ENCODE measurements at places on chromosomes 7 and 10.

GRCh38 chr7:137957887-137958286 lies 44.0 kb downstream of the CREB3L2 start:
- peak; percentile 57 for DNase-seq

DNA sequence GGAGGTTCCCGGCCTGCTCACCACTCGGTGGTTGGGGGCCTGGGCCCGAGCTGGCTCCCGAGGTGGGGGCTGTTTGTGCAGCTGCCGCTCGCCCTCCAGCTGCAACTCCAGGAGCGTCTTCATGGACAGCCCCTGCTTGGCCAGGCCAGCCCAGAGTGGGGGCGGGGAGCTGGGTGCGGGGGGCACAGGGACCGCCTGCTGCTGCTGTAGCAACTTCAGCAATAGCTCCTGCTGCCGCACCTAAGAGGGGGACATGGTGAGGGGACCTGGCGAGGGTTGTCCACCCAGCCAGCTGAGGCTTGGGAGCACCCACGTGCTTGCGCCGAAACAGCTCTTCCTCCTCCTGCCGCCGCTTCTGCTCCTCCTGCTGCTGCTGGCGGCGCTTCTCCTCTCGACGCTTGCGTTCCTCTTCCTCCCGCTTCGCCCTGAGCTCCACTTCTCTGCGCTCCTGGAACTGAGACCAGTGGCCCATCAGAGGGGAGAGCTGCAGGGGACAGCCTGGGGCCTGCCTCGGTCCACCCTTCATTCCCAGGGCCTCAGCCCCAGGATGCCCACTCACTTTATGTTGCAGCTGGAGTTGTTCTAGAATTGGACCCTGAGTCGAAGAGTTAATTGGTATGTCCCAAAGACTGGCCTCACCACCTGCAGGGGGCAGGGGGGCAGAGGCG lies 9.6 kb downstream of the GNB2 start:
- no peak for DNase-seq

GRCh38 chr10:124999433-125000365 lies 57.8 kb downstream of the ZRANB1 start:
- peak; percentile 54 for DNase-seq

GRCh38 chr10:131852823-131853609 lies 47.8 kb upstream of the PPP2R2D start:
- no peak for DNase-seq

- no peak for DNase-seq
These were observed 8.9 kb downstream of the FLNC start for GRCh38 chr7:128838981-128839731.

DNA sequence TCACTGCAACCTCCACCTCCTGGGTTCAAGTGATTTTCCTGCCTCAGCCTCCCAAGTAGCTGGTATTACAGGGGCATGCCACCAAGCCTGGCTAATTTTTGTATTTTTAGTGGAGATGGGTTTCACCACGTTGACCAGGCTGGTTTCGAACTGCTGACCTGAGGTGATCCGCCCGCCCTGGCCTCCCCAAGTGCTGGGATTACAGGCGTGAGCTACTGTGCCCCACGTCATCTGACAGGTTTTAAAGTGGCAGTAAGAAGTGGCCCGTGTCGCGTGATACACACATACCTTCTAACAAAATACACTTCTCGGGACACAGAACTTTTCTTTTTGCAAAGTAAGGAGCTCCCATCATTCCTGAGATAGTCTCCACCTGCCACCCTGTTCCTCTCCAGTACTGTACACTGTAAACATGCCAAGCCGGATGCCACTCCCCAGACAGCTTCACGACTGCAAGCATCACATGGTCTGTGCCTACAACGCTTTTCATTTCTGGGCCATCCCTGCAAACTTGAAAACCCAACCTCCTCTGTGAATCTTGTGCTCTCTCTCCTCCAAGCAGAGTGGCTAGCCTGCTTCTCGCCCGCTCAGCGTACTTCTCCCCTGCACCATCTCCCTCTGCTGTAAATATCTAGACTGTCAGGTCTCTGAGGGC lies 256.3 kb upstream of the KLF14 start:
- no peak for DNase-seq

GRCh38 chr10:50919010-50919409 lies 33.6 kb upstream of the A1CF start:
- peak; percentile 5 for DNase-seq

DNA sequence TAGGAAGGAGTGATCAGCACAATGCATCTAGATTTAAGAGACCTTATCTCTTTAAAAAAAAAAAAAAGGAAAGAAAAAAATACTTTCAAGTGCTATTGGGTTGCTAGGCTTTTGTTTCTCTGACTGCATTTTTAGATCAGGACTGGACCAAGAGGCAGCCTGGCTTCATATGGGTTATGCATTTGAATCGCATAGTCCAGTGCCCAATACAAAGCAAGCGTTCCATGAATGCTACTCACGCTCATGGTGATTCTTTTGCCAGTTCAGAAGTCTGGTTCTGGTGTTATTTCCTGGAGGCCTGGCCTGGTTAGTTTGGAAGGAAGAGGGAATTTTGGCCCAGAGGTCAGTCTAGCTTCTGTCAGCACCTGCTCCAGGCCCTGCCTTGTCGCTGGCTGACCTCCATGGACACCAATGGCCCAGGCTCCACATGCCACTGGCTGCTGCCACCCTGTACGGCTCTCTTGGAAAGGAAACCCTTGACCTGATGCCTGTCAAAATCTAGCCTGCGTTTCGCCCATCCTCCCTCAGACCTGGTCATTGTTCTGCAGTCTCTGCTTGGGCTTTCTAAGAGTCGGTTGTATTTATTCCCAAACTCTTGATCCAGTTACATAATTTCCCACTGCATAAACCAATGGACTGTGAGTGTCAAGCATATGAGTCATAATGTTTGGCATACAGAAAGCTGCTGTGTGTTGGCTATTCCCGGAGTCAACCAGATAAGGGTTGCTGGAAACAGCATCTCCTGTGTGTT lies 74.3 kb upstream of the MKX start:
- peak; percentile 19 for DNase-seq

- no peak for DNase-seq
These were observed 39.6 kb upstream of the INHBA start for GRCh38 chr7:41742401-41743020.

DNA sequence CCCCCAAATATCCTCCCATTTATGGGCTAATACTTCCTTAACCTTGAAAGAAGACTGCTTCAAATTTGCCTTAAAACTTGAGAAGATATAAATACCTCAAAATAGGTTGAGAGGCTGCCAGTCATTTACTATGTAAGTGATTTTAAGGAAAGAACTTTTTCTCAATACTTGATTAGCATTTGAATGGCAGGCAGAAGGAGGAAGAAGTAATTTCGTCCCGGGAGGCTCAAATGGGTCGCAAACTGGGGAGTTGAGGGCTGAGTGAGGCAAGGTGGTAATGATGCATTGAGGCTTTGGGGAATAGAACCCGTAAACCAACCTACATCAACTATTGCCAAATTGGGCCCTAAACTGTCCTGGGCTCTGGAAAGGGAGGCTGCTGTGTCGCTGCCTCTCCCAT lies 11.1 kb downstream of the CAMK1D start:
- no peak for DNase-seq

DNA sequence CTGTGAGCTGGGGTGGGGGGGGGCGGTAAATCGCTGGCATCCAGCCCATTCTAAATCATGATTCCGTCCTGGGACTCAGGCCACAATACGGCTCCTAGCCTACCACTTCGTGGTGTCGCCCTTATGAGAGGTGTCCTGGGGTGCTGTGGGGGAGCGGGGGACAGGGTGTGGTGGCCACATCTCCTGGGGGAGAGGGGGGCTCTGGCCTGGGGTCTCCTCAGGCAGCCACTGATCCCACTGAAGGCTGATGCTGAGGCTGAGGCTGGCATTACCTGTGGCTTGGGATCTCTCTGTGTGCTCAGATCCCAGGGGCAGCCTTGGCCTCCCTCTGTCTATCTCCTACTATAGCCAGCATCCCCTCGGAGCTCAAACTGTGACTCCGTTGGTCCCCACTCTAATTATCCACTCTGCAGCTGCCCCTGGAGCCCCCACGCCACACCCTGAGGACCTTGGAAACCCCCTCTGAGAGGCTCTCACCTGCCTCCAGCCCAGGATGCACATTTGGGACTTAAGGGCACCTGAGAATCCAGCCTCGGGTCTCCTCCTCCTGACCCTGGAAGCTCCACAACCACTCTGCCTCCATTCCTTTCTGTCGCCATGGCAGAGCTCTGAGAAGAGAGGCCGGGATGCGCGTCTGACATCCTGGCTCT lies 249.3 kb upstream of the TCERG1L start:
- DNase-seq = no peak

GRCh38 chr10:125003146-125003900 lies 61.4 kb downstream of the ZRANB1 start:
- DNase-seq = no peak

GRCh38 chr10:10564081-10564794 lies 453.4 kb upstream of the CELF2 start:
- peak; percentile 52 for DNase-seq

DNA sequence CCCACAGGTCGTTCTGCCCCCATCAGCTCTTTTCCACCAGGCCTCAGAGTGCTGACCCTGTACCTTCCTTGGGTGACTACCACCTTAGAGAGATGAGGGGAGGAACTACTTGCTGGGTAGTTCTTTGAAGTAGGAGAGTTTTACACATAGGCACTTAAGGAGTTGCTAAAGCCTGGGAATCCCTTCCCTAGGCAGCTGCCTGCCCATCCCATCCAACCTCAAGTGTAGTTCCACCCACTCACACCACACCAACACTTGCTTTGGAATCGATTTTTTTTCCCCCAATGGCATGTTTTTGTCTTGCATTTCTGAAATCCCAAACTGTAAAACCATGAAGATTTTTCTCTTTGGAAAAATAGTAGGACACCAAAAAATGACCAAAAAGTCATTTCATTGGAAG lies 47.7 kb downstream of the FBXW4 start:
- DNase-seq = no peak

Measured in fibroblast of upper back skin (primary cell).